ENCODE measurements at places on chromosomes 12 and 14.

- DNase-seq = peak; percentile 98
These were observed at the start of gene P2RX4 for GRCh38 chr12:121209624-121210572. Gene P2RX4, plus strand, starts transcription at chr12:121210129. Its CDS starts 36 bp downstream, at chr12:121210165.

- DNase-seq = no peak
These were observed 217.9 kb downstream of the AEBP2 start for GRCh38 chr12:19657118-19657731.

DNA sequence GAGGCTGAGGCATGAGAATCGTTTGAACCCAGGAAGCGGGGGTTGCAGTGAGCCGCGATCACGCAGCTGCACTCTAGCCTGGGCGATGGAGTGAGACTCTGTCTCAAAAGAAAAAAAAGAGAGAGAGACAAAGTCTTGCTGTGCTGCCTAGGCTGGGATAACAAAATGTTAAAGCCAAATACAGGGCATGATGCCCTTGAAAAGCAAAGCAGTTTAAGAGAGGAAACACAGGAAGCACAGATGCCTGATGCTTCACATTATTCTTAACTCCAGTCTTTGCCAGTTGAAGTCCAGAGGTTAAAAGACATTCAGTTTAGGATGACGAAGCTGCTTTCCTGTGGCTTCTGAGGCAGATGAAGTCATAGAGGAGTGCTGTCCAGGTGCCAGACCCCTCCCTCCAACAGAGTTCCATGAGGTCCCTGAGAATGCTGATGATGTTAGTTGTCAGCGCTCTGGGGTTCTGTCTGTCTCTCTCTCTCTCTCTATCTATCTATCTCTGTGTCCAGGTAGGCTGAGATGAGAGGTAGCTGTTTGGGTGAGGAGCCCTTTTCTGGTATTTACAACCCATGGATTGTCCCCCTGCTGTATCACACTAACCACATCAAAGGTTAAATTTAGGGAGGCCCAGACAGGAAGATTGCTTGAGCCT lies 4.9 kb upstream of the MRPL52 start:
- DNase-seq = no peak

- peak; percentile 90 for DNase-seq
These were observed 65.6 kb upstream of the PTGR2 start for GRCh38 chr14:73785834-73786635.

DNA sequence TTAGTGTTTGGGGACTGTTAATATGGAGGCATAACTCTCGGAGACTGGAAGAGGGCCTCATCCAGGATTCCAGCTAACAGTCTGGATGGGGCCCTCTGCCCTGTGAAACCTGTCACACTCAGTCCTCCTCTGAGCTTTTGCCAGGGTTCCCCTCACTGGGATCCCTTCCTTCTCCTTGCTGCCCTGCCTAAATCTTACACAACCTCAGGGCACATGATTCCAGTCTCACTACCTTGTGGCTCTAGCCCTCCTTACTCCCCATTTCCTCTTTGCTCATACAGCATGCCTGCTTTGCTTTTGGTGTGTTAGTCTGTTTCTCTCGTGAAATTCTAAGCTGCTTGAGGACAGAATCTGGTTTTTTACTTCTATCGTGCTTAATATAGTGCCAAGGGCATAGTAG lies 942 bp upstream of the GSG1 start:
- peak; percentile 66 for DNase-seq

DNA sequence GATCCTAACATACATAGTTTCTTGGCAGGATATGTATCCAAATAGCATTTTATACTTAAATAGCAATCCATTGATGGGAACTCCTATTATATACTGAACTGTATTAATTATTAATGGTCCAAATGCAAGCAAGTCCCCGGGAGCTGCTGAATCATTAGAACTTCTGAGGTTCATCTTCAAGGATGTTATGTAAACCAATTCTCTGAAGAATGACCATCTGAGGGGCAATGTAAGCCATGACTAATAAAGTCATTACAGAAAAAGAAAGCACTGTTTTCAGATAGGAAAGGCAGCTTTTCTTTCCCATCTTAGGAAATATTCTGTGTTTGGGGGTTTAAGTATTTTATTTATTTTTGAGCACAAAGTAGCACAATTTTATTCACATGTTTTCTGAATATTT lies 166.1 kb upstream of the SLC16A7 start:
- no peak for DNase-seq

DNA sequence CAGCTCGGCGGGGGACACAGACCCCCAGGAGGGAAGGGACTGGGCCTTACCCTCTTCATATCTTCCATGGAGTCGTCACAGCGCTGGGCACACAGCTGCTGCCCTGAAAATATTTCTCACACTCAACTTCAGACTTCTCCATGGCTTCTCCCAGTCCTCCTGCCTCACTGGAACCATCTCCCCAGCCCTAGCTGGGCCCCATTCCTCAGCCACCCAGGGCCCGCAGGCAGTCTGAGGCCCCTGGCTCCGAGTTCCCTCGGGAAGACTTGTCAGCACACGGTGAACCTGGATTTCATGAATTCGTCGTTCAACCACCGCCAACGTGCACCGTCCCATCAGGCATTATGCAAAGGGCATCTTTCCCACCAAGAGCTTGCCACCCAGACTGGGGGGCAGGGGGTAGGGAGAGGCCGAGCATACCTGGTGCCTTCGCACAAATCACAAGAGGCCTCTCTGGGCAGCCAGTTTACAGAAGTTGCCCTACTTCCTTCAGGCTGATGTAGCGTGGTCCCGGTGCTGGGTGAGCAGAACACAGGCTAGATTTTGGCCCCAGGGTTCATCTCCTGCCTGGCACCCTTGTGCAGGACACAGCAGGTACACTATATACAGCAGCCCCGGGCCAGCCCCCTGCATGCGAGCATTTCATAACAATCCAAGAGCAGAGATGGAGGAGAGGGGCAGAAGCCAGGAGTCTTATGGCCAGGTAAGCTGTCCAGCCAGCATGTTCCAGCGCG lies 44.2 kb downstream of the LTBP2 start:
- DNase-seq = no peak

GRCh38 chr12:4829161-4829792 lies 80.4 kb upstream of the KCNA1 start:
- no peak for DNase-seq

GRCh38 chr12:94103986-94104385 lies 44.4 kb upstream of the PLXNC1 start:
- DNase-seq = peak; percentile 56

DNA sequence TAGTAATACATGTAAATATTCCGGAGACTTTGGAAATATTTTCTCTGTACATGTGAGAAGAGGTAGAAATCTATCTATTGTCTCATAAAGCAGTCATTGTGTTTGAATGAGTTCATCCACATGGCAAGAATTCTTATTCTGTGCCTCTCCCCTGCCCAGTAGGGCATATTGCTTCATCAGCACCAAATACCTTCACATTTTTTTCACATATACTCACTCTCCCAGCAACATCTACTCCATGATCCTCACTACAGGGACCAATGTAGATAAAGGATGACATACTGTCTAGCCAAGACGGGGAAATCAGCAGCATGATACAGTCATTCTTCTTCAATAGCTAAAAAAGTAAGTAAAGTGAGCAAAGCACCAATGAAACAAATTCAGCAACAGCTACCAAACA lies 1.3 kb upstream of the TAS2R14 start:
- DNase-seq = no peak

DNA sequence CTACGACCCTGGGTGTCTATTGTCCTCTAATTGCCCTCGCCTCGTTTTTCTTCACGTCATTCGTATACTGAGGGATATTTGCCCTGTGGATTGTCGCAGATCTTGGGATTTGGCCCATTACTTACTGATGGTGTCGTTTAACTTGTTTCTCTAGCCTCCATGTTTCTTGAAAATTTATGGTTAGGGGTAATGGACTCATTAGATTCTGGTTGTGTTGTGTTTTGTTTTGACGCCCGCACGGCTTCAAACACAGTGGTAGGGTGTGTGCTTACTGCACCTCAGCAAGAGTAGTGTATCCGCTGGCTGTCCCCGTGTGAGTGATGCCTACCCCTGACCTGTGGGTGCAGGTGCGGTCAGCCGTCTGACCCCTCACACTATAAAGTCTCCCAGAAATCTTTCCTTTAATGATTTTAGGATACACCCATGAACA lies 874 bp upstream of the RNU6-8 start:
- no peak for DNase-seq

DNA sequence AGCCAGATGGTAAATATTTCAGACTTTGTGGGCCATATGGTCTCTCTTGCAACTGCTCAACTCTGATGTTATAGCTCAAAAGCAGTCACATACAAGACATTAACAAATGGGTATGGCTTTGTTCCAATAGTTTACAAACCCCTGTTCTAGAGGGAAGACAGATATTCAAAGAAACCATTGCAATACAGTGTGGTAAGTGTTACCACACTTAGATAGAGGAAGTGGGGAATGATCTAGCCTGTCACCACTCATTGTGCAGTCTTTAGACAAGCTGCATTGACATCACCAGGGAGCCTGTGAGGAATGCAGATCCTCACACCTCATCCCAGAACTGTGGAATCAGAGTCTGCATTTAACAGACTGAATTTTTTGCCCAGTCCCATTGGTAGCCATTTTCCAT lies 80.0 kb upstream of the RGS6 start:
- DNase-seq = peak; percentile 70

GRCh38 chr14:35384455-35385041 lies 20.0 kb downstream of the NFKBIA start:
- peak; percentile 90 for DNase-seq

DNA sequence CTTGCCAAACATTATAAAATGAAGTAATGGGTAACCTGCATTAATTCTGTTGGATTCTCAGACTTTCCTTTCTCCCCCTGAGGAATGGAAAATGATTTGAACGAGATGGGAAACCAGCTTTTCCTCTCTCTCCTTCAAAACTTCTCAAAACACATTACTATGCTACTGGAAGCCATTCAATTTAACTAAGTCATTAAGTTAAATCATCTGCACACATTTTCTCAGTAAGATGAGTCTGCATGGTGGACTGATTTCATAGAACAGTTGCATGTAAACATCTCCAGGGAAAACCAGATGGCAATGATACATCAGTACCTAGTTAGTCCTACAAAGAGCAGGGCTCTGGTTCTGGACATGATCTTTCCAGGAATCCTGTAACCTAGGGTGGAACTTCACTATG lies 59.9 kb downstream of the BMP4 start:
- no peak for DNase-seq

DNA sequence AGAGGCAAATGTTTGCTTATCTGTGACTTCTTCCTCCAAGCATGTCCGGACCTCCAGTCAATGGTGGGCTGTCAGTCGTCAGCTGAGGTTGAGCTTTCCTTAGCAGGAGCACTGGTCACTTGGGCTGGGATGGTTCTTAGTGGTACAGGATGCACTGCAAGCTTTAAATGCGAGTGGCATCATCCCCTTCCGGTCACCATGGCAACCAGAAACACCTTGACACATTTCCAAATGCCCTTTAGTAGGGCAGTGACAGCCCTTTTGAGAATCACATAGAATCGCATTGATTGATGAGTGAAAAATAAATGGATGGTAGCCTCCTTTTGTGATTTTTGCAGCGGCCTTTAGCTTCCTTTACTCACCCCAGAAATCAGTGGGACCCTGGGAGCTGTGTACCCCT lies 24.1 kb downstream of the NTF3 start:
- no peak for DNase-seq

- DNase-seq = peak; percentile 94
These were observed 18.5 kb downstream of the NCOR2 start for GRCh38 chr12:124548854-124549378.

DNA sequence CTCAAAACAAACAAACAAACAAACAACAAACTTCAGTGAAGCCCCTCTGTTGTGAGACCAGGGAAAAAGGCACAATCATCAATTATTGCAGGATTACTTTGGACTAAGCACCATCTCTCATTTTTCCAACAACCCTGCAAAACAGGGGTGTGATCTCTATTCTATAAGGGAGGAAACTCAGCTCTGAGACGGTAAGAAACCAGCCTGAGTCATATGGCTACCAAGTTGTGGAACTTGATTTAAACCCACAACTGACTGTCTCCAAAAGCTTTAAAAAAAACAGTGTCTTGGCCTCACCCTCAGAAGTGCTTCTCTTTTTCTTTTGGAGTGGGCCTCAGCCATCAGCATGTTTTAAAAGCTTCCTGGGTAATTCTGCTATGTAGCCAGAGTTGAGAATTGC lies 49.8 kb downstream of the RIN3 start:
- peak; percentile 80 for DNase-seq

DNA sequence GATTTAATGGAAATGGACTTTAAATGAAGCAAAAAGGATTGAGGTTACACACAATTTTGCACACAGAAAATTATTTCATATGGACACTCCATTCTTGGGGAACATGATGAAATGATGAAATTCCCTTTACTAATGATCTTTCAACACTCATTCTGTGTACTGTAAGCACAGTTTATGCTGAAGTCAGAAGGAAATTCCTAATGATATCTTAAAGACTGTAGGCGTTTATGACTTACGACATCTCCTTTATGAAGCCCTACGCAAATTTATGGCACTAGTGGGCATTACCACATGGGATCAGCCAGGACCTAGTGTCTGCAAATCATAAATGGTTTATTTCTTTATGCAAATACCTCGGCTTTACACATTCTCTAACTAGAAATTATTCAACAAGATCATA lies 97.9 kb upstream of the SOX5 start:
- peak; percentile 34 for DNase-seq

DNA sequence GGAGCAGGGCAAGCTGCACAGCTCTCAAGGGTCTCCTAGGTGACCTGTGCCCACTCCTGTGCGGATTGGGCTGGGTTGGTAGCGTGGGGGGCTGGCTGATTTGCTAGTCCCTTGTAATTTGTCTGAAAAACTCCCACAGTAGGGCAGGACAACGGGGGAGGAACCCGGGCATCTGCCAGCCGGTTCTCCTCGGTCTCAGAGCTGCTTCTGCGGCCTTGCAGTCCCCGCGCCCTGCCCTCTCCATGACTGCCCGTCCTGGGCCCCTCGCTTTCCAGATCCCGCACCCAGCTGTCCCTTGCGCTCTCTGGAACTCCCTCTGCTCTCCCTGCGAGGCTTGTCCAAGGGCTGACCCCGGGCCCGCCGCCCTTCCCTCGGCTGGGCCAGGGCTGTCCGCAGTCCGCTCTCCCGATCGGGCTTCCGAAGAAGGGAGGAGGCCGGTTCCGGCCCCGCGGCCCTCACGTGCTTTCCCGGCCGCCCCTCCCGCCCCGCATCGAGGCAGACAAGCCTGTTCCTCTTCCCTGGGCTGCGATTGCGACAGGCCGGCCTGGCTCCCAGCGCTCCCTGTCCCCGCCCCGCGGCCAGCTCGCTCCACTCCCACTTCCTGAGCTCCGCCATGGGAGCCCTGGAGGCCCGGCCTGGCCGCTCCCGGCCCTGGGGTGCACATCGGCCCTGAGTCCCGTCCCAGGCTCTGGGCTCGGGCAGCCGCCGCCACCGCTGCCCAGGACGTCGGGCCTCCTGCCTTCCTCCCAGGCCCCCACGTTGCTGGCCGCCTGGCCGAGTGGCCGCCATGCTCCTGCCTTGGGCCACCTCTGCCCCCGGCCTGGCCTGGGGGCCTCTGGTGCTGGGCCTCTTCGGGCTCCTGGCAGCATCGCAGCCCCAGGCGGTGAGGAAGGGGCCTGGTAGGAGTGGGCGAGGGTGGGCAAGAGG lies at the start of gene LTBR:
Gene LTBR (plus strand): TSS at position 591 of the 927 bp plus-strand sequence. CDS start 197 bp downstream, at position 788.
- peak; percentile 95 for DNase-seq
